Tibial nerve (tissue), 4 donors: ENCODE measurements at places on chromosomes 13 and 19. TPM values are rescaled to one million over a fixed set of nuclear protein-coding genes. Genes with fewer than 3 reads are reported as not detected.

The ZNF490 gene
- 4.7 TPM for total RNA-seq

The FUT3 gene
- total RNA-seq, result not detected

DNA sequence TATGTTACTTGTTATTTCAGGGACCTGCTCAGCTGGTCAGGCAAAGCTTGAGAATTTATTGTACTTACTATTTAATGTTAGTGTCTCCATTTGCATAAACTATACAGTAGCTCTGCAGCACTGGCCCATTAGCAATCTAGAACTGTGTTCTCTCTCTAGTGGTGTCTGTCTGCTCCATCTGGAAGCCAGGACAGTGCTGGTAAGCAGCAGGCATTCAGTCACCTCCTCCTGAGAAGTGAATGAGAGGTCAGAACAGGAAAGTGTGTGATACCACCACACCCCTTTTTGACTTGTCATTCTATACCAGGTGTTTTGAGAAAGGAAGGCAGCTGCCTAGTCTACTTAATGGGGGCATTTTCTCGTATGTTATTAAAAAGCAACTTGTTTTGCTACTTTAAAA, 3.9 kb downstream of the COG3 start:
- no peak for DNase-seq

The TEX101 gene
- total RNA-seq, result not detected

DNA sequence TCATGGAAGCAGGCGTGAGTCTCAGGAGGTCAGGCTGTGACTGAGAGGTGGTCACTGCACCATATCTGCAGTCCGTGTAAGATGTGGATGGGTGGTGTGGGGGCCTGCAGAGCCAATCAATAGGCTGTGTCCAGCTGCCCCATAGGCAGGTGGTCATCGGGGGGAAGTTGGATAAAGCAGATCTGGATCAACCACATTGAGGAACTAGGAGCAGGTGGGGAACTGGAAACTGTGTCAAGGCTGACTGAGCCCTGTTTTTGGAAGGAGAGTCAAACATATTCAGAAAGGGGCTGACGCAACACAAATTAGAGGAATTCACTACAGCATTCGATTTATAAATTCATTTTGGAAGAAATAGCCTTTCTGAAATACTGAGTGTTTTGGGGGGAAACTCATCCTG, 15.0 kb downstream of the CLEC4M start:
- no peak for DNase-seq

- no peak for DNase-seq
These were observed 249.6 kb downstream of the TSHZ3 start for GRCh38 chr19:31099515-31100205.

GRCh38 chr13:74256969-74257368, 122.8 kb upstream of the KLF12 start:
- no peak for DNase-seq

DNA sequence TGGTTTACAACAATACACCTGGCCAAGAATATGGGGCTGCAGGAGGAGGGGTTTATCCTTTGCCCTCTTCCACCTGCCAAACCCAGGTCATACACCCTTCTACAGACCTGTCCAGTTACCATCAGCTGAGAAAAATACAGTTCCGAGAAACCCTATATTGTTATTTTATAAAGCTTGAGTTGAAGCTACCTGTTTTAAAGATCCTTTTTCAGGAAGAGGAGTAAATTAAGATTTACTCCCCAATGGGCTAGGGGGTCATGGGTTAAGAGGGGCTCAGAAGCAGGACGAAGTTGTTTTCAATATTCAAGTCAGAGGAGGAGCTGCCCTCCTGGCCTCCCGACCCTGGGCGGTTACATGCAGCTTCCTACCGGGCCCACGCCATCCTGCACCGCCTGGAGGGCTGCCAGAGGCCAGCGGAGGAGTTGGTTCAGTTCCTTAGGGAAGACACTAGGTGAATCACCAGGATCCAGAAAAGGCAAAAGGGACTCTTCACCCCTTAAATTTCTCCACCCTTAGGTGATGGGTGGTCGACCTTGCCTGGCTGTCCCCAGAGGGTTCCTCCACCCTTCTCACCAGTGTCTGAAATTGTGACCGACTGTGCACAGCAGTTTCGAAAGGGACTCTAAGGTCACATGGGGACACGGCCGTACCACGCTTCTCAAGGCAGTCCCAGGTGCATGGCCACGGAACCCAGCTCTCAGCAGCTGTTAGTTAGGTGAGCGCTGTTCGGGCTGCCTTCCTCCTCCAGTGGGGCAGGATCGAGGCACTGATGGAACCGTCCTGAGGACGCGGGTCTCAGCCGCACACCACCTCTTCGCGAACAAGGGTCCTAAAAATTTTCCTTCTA, 1.2 kb downstream of the GJB2 start:
- no peak for DNase-seq

DNA sequence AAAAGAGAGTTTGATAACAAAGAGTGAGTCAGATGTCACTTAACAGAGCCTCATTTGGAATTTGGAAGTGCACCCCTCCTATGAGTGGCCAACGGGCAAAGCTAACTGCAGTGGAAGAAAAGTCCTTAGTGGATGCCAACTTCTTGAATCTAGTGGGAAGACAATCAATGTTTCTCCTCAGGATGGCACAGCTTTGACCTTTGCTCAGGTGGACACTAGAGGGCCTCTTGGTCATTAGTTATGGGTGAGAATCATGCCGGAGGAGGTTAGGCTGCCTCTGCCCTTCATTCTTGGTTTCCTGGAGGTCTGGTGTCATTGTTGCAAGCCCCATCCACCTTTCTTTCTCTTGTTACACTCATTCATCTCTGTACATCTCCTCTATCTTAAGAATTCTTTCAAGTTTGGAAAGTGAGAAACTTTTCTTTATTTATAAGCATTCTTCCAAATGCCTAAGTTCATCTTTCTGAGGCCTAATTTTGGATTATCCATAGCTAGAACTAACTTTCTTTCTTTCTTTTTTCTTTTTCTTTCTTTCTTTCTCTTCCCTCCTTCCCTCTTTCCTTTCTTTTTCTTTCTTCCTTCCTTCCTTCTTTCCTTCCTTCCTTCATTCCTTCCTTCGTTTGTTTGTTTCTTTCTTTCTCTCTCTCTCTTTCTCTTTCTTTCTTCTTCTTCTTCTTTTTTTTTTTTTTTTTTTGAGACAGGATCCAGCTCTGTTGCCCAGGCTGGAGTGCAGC, 327.2 kb upstream of the TSHZ3 start:
- no peak for DNase-seq

DNA sequence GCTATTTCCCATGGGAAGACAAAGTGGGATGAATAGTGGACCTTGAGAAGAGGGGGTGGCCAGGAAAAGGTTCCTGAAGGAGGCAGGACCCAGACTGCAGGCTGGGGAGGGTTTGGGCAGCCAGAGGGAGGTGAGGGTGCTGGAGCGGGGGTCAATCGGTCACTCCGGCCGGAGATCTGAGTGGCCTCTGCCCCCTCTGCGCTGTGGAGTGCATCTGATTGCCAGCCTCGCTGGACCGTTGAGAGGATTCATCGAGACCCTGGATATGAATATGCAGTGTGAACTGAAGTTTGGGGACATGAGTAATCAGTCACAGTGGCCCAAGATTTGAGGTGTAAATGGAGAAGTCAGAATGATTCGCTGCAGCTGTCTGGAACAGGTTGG, 5.5 kb upstream of the ZNF580 start:
- no peak for DNase-seq

DNA sequence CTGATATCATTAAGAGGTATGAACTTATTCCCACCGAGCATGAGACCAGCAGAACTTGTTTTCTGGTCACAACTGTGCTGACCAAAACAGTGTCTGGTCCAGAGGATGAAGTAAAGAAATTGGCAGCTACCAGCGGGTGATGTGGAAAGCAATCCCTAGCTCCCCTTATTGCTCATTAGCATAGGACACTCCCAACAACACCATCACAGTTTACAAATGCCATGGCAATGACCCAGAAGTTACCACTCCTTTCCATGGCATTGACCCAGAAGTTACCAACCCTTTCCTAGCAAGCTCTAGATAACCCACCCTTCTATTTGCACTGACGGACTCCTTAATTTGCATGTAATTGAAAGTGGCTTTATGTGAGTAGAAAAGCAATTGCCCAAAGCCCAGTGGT, 1856.1 kb downstream of the OLFM4 start:
- DNase-seq, result no peak

GRCh38 chr13:100203696-100204367, 114.9 kb downstream of the PCCA start:
- DNase-seq, result no peak

GRCh38 chr19:17259934-17260333, 4.6 kb downstream of the USHBP1 start:
- DNase-seq, result no peak

The FARP1 gene
- total RNA-seq, result 21.4 TPM

DNA sequence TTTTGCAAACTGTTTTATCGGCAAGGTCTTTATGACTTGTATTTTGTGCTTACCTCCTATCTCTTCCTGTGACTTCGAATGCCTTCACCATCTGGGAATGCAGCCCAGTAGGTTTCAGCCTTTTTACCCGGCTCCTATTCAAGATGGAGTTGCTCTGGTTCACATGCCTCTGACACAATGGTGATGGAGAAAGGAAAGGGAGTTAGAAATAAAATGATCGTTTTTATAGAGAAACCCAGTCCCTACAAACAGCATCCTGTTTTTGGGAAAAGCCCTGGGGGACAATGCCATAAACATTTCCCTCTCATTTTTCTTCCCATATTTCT, 27.5 kb upstream of the SLC46A3 start:
- no peak for DNase-seq

DNA sequence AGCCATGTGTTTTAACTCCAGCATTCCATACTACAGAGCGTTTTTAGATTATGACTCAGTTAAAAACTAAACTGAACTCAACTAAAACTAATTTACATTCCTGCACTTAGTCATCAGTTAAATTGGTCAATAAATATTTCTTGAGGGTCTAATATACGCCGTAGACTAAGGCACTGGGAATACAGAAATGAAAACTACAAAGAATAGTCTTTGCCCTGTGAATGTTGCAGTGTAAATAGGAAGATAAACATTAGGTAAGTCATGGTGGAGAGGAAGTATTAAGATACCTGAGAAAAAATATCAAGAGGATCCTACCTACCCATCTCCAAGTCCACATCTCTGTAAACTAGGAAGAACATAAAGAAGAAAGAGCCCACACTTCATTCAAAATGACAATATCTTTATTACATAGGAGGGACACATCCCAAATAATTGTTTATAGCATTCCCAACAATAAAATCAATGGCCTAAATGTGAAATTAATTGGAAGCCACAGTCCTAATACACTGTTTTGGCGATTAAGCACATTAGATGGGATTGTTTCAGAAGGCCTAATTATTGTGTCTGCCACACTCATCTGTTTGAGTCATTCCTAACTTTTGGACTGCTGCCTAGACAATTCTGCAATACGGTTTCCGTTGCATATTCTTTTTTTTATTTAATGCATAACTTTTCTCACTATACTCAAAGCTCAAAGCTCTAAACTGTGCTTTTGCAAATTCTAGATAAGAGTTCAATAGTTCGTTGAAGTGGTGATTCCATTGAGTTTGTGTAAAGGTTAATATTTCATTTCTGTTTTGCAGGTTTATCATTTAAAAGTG, 52.9 kb downstream of the MBNL2 start:
- no peak for DNase-seq

- DNase-seq, result no peak
These were observed 754.0 kb downstream of the DIAPH3 start for GRCh38 chr13:59409634-59410200.

GRCh38 chr13:99363949-99364348, 56.8 kb upstream of the GPR183 start:
- no peak for DNase-seq

The RHPN2 gene
- total RNA-seq, result 9.6 TPM

GRCh38 chr13:31350560-31350959, 150.8 kb downstream of the B3GLCT start:
- no peak for DNase-seq

DNA sequence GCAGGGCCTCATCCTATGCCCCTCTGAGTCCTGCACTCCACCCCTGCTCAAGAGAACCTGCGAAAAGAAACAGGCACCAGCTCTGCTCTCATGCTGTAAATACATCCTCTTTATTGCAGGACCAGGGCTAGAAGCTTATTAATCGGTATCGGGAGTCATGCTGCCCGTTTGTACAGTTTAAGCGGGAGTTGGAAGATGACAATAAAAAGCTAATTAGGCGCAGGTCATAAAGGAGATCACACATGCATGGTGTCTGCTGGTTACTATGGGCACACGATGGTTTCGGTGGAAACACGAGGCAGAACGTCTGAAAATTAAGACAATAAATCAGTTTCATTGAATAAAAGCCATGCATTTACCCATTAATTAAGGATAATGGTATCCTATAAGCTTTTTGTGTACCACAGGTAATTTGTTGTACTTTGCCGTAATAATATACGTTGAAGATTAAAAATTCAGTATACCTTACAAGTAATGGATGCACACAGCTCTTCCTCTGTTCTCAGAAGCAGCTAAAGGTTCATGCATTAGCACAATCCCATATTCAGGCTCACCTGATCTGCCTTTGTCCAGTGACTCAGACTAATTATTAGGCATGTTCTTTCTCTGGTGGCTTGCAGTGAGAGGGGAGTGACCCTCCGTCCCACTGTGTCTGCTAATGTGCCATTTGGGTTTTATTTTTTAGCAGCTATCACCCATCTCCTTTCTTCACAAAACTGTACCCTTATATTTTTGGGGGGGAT, 406.0 kb downstream of the TSHZ3 start:
- DNase-seq, result no peak

GRCh38 chr19:38204728-38205127, 19.3 kb downstream of the DPF1 start:
- DNase-seq, result no peak

The ZNF723 gene
- not detected for total RNA-seq

- DNase-seq, result no peak
These were observed 15.9 kb upstream of the PAK4 start for GRCh38 chr19:39109641-39110040.

The WDR62 gene
- 0.42 TPM for total RNA-seq

The RDH8 gene
- total RNA-seq, result not detected

GRCh38 chr13:111251646-111252445, 68.6 kb upstream of the TEX29 start:
- DNase-seq, result no peak

- DNase-seq, result no peak
These were observed 6.7 kb upstream of the LRCH1 start for GRCh38 chr13:46546084-46546768.

The LILRA6 gene
- 0.22 TPM for total RNA-seq

DNA sequence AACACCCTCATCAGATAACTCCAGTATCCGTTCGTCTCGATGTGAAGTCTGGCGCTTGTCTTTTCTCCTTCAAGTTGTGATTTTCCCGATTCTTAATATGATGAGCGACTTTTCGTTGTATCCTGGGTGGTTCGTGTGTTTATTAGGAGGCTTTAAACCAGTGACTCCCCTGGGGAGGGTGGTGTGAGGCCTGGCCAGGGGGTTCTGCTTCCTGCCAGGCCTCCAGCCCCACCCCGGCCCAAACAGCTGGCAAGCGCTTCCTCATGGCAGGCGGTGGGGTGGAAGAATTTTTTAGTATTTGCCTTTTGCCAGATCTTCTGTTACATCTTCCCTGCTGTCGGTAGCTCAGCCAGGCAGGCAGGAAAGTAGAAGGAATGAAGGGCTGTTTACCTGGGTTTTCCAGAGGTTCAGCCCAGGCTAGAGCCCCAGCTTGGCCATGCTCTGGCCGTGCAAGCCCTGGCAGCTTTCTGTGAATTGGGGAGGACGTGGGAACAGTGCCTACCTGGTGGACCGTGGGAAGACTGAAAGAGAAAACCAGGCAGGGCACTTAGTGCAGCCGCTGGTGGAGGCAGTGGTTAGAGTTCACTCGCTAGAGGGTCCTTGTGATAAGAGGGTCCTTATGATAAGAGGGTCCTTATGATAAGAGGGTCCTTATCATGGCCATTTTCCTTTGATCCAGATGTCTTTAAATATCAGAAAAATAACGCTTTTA, 37.7 kb upstream of the DCUN1D2 start:
- DNase-seq, result no peak

The CEACAM16 gene
- total RNA-seq, result not detected

The C1QTNF9B gene
- total RNA-seq, result not detected

- DNase-seq, result no peak
These were observed 68.1 kb downstream of the GNG7 start for GRCh38 chr19:2634228-2634951.
